ENCODE measurements at places on chromosomes 5 and 9.

GRCh38 chr9:101427358-101427757 lies 8.2 kb downstream of the ALDOB start:
- DNase-seq, result no peak

- DNase-seq, result no peak
Observed at GRCh38 chr5:60349891-60350415, 350.0 kb downstream of the DEPDC1B start.

DNA sequence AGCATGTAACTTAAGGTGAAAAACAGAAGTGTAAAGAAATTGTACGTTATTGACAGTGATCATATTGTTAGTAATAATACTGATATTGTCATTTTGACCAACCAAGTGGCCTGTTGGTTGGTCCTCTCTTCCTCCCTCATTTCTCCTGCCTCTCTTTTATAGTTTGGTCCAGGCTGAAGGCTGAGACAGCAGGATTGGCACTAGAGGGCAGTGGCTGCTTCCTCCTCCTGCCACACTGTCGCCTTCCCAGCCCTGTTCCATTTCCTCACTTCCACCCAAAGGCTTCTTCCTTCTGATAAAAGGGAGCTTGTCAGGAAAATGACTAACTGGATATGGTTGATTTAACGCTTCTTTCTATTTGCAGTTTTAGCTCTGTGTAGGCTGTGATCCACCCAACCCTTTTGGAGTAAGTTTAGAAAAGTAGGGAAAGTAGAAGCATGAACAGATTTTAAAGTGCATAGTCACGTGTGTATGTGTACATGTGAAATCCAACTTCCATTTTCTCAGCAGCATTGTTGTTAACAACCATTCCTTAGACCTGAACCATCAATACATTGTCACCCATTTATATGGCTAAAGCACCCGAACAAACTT lies 35.6 kb downstream of the PTCD2 start:
- DNase-seq, result peak; percentile 7

DNA sequence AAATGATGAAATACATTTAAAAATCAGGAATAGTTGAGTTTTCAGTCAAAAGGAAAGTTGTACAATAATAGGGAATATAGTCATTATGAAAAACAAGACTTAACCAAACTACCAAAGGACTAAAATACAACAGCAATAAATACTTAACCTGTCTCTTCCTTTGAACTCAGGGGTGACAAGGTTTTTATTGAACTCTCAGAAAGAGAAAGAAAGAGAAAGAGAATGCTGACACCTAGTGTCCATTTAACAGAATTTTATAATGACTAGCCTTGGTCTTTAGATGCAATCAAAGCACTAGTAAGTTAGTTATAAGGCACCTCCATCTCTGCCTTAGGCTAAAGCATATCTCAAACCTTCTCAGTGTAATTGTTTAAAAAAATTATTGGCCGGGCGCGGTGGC lies 47.5 kb downstream of the UIMC1 start:
- no peak for DNase-seq

GRCh38 chr5:177508837-177509236 lies 789 bp downstream of the DOK3 start:
- DNase-seq, result no peak

DNA sequence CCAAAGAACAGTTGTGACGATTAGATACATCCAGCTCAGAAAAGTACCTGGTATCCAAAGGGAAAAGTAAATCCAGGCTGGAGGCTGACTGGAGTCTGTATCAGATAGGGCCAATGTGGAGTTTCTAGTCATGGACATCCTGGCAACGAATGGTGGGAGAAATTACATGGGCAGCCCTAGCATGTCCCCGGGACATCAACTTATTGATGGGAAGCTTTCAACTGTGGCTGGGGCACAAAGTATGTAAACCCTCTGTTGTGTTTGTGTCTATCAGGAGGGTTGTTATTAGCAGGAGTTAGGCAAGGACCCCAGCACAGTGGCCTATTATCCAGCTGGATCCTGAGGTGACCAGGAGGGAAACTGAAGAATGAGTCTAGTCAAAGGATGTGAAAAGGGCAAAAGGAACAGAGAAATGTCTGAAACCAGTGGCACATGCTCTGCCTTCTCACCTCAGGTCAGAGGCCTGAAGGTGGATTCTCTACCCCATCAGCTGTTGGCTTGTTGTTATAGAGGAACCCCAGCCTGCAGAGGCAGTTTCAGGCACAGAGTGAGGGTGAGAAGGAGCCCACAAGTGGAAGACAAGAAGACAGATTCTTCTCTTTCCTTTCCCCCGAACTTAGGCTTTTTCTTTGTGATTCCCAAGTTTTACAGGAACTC lies 19.9 kb downstream of the IFNW1 start:
- no peak for DNase-seq

DNA sequence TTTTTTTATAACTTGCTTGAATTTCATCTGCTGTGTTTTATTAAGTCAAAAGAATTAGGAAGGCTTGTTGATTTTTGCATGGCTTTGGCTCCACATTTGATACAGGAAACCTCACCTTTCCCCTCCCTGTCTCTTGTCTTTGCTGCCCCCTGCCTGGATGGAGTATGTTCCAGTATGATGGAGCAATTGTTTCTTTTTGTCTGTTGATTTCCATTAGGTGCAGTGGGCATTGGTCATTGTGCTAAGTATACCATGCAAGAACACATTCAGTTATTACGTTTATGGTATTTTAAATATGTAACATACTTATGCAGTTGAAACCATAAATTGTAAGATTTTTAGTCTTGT lies 19.6 kb downstream of the TJP2 start:
- DNase-seq, result no peak

DNA sequence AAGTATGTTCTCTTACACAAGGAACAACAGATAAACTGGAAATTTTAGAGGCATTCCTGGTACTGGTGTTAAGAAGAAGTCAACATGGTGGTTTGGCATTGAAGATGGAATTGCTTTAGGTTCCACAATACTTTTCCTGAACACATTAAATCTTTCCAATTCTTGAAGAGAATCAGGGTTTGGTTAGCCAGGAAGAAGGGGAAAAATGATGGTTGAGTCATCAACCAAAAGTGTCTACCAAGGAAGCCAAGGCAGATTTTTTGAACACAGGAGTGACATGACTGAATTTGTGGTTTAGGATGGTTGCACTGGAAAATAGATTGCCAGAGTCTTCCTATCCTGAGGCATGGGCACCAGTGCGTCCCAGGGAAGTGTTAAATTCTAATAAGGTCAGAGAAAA lies 433.4 kb downstream of the TMEM38B start:
- no peak for DNase-seq

DNA sequence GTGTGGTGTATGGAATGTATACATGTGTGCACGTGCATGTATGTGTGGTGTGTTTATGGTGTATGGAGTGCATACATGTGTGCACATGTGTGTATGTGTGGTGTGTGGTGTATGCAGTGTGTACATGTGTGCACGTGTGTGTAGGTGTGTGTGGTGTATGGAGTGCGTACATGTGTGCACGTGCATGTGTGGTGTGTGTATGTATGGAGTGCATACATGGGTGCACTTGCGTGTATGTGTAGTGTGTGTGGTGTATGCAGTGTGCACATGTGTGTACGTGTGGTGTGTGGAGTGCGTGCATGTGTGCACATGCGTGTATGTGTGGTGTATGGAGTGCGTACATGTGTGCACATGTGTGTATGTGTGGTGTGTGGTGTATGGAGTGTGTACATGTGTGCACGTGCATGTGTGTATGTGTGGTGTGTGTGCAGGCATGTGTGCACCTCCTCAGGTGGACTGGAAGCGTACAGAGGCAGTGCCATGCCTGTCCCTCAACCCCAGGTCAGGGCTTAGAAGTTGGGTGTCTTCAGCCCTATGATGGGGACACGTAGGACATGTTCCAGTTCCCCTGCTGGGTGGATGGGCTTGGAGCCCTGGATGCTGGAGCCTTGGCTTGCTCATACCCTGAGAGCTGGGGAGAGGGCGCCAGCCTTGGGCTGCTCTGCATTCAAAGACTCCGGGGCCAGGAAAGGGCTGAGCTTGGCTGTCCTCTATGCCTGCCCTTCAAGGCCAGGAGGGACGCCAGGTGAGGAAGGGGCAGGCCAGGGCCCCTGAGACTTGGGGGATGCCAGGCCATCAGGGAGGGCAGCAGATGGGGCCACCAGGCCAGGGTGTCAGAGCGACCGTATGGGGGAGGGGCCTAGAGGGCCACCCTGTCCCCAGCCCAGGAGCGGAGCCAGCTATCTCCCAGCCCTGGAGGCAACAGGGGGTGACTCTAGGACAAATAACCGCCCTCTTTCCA lies 12.2 kb downstream of the MYMK start:
- no peak for DNase-seq

DNA sequence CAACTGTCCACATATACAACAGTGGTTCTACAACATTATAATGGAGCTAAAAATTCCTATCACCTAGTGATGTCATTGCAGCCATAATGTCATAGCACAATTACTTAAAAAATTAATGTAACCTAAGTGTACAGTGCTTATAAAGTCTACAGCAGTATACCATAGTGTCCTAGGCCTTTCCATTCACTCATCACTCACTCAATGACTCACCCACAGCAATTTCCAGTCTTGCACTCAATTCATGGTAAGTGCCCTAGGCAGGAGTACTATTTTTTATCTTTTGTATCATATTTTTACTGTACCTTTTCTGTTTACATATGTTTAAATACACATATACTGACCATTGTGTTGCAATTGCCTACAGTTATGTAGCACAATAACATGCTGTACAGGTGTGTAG lies 9.6 kb upstream of the PUM3 start:
- no peak for DNase-seq

GRCh38 chr9:131810351-131811170 lies 70.7 kb upstream of the RAPGEF1 start:
- DNase-seq, result no peak

GRCh38 chr5:169248550-169248949 lies 52.4 kb downstream of the SLIT3 start:
- DNase-seq, result no peak

DNA sequence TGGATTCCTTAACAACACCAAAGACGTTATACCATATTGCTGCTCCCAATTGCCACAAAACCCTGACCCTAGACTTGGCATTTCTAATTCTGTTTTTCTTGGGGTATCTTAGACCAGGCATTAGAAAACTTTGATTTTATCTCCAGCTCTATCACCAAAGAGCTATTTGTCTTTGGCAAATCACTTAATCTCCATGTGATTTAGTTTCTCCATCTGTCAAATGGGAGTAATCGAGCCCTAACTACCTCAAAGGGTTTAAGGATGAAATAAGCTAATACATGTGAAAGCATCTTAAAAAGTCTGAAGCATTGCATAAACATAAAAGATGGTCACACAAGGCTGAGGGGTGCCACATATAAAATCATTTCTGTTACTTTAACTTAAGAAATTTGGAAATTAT lies 60.6 kb downstream of the FYB1 start:
- DNase-seq, result no peak

GRCh38 chr9:35152926-35153325 lies 8.9 kb upstream of the UNC13B start:
- DNase-seq, result no peak

GRCh38 chr9:99211746-99212145 lies 10.0 kb downstream of the ALG2 start:
- DNase-seq, result no peak

- no peak for DNase-seq
Observed at GRCh38 chr5:135062216-135063055, 28.4 kb upstream of the PITX1 start.

- no peak for DNase-seq
Observed at GRCh38 chr5:7393921-7394799, 1.8 kb upstream of the ADCY2 start.

GRCh38 chr5:55096182-55096581 lies 6.3 kb upstream of the GZMA start:
- DNase-seq, result no peak

GRCh38 chr5:66436721-66437120 lies 159.5 kb upstream of the MAST4 start:
- no peak for DNase-seq

GRCh38 chr5:72408603-72409002 lies 88.4 kb downstream of the PTCD2 start:
- no peak for DNase-seq

DNA sequence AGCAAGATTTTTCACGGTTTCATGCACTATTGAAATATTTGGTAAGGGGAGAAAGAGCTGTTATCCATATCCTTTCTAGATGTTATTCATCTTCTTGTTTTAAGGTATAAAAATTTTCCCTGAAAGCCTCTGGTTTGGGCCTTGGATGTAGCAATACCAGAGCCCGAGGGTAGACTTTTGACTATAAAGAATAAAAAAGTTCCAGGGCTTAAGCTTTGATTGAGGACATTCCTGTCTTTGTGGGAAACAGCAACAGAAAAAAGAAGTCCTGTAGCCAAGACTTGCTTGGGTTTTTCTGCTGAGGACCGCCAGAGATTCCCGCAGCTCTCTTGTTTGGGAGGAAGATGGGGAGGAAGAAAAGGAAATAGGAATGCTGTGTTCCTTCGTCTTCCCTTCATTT lies 440.0 kb upstream of the WWC1 start:
- DNase-seq, result no peak

DNA sequence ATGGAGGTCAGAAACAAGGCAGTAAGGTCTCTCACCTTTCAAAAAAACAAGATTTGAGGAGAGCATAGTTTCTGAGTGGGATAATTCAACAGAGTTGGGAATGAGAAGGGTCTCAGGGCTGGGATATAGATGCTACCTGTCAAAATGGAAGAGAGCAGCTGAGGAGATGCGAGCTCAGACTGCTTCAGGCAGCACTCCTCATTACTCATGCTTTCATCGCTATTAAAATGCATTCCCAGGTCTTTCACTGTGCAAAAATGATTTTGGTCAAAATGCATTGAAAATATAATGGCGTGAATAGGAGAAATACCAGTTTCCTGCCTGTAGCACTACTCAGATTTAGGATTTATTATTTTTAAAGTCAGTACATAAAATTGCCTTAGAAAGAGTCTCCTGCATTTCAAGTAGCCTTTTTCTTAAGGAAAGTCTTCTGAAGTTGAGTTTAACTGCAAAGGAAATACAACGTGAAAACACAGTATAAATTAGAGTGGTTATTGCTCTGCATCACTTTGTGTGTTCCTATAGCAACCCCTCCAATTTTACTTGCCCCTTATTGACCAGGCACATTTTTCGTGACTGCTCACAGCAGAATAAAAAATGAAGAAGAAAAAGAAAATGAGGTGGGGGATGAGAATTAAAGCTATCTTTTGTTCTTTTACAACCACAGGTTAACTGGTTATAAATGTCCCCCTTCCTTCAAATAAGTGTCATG lies 724.8 kb upstream of the SEMA6A start:
- DNase-seq, result no peak

- no peak for DNase-seq
Observed at GRCh38 chr5:35823347-35824098, 33.2 kb upstream of the IL7R start.
